ENCODE measurements at places on chromosomes 4 and X.

DNA sequence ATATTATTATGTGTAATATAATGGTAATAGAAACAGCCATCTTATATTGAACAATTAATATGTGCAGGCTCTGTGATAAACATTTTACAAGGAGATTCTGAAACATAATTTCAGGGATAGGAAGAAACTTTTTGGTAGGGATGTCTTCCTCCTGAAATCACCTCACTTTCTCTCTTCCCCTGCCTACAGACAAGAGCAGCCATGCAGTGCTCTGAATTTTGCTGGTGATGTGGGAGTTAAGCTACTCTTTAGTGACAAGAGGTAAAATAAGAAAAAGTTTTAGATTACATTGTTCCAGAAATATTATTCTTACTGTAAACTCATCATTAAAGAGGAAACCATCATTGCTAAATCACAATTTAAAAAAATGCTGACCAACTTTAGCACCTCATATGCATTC, 36.1 kb downstream of the LARP7 start:
- ATAC-seq, result no peak

- no peak for ATAC-seq
Observed at GRCh38 chr4:88240297-88240714, 44.1 kb downstream of the PPM1K start.

- ATAC-seq, result no peak
Observed at GRCh38 chr4:5709207-5709575, 832 bp upstream of the EVC2 start.

DNA sequence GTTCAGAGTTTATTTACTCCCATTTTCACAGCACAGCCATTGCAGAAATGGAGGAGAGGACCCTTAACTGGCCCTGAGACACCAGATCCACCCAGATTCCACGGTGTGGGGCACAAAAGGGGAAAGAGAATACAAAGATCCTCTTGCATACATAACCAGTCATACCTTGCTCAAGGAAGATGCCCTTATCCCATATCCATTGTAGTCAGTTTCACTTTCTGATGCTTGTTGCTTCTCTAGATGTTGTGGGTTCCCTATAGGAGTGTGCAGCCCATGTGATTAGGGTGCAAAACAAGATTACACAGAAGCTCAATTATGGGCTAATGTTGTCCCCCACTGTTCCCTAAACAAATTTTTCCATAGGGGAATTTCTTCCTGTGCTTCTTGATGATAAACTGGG, 1309.0 kb upstream of the PABPC4L start:
- ATAC-seq, result no peak

DNA sequence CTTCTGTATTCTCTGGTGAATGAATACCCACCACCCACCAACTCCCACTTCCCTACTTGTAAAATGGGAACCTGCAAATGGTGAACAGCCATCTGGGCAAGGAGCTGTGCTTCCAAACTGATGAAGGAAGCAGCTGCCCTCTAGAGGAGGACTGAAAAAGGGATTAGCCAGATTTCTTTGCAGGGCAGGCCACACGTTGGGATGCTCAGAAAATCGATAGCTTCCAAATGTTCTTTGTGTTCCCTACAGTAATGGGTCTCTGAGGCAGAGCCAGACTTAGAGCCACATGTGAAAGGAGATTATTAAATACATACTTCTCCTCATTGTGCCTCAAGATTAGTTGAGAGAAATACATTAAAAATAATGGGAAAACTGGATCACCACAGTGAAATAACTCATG, 39.3 kb upstream of the LPAR4 start:
- ATAC-seq, result no peak

DNA sequence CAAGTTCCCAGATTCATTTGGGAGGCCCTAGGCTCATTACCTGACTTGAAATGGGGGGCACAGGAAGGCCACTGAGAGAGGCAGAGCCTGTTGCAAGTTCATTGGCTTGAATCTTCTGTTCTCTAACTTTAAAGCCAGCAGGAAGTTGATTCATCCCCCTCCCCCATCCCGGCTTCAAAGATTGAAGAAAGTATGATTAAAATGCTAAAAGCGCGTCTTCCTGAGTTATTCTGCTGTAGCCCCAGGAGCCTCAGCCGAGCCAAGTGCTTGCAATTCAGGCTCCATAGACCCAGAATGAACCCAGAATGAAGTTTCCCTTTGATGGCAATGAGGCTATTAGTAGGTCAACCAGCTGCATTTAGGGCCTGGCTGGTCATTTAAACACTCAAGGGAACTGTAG, 14.7 kb downstream of the CHST7 start:
- peak; percentile 54 for ATAC-seq

DNA sequence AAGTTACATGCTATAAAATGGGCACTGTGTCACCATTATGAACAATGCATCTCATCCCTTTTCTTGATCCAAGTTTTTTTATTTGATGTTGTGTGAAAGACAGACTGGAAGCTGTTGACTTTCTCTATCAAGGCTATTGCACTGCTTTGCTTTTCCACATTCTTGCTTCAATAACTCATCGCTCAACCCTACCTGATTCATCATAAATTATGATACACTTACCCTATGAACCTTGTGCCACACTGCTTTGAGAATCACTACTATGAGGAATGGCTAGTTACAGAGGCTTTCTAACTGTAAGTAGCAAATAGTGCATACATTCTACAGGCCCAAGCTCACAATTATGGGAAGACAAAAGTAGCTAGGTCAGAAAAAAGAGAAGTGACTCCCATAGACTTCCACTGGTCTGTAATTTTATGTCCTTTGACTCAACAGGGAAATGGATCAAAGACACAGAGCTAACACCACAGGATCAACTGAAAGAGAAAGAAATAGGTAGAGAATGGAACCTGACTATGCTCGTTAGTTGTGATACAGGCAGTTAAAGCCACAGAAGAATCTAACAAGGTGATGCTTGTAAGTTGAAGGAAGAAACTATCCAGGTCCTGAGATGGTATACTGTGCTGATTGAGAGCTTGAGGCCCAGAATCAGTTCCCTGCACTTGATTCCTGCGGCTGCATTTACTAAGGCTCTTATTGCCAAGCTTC, 163.5 kb downstream of the PPP3CA start:
- ATAC-seq, result no peak

- ATAC-seq, result peak; percentile 43
Observed at GRCh38 chr4:10006601-10007435, 14.5 kb downstream of the SLC2A9 start.

- no peak for ATAC-seq
Observed at GRCh38 chr4:823761-824460, 2.0 kb downstream of the CPLX1 start.

GRCh38 chr4:37421614-37422013, 177.1 kb downstream of the NWD2 start:
- no peak for ATAC-seq

DNA sequence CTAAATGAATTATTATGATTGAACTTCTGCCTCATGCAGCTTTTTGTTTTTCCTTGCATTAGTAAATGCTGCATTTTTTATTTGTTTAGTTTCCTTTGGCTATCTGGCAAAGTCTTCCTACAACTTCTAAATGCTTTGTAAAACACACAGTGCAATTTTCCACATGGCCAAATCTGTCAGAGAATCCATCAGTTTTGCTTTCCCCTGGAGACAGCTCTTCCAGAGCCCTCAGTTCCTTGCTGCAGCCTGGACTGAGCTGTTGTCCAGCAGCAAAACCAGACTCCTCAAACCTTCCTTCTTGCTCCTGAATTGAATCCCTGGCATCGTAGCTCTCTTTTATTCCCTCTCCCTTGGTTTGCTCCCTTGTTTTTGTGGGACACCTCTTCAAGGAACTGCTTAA, 42.6 kb downstream of the MED28 start:
- ATAC-seq, result no peak

DNA sequence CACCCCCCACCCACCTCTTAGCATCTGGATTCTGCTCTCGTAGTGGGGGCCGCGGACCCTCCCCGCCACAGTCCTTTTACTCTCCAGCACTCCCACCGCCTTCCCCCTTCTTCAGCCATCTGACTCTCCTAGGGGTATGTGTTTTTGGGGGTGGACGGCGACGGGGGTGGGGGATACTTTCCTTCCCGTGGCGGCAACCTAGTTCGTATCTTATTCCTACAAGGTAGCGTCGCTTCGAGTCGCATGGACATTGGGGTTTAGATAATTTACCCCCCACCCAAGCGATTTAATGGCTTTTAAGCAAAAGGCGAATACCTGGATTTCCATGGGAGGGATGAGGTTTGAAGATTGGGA, 1.3 kb upstream of the BCORL1 start:
- ATAC-seq, result no peak

GRCh38 chr4:152578670-152579069, 42.8 kb upstream of the FBXW7 start:
- no peak for ATAC-seq

GRCh38 chr4:14952352-14952751, 49.9 kb upstream of the CPEB2 start:
- no peak for ATAC-seq

- ATAC-seq, result no peak
Observed at GRCh38 chrX:526295-527224, 104.0 kb upstream of the SHOX start.

- no peak for ATAC-seq
Observed at GRCh38 chr4:15006416-15007024, 4.2 kb downstream of the CPEB2 start.

GRCh38 chr4:124804584-124804983, 92.1 kb upstream of the ANKRD50 start:
- peak; percentile 40 for ATAC-seq

DNA sequence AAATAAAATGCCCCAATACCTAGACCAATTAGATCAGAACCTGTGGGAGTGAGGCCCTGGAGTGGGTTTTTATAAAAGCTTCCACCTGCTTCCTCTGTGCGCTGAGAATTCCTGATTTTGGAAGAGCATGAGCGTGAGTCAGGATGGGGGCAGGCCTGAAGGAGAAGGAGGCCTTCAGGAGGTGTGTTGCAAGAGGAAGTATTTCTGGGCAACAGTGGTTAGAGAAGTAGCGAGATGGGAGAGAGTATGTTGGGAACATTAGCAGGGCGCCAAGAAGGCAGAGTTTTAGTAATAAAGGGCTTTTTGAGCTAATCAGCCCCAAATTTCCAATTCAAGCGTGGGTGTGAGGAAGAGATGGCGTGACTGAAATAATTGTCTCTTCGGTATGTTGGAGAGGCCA, 349.8 kb downstream of the UNC5C start:
- no peak for ATAC-seq

DNA sequence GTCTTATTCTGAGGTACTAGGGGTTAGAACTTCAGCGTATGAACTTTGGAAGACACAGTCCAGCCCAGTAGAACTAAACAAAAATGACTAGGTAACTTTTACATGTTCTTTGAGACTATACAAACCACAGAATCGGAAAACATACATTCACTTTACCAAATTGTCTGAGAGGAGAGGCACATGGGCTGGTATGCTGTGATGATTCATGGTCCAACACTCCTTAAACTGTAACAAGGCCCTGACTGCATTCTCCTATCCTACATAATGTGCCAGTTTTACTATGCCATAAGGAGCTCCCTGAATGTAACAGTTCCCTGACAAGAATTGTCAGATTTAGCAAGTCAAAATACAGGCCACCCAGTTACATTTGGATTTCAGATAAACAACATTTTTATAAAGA, 640.0 kb downstream of the RAB28 start:
- ATAC-seq, result no peak

DNA sequence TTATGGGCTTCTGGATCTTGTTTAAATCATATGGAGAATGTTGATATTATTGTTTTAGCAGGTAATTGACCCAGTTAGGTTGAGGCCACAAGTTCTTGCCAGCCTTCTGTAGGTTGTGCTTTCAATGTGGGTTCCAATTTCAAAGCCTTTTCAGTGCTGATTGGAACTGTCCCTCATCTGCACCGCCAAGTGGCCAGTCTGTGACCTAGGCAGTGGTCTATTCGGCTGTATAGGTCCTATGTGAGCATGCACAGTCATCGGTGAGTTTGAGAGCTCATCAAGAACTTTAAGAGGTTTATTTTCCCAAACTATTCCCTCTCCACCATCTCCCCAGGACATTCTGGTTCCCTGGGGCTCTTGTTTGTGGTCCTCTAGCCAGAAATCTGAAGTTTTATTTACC, 35.7 kb downstream of the DDX53 start:
- no peak for ATAC-seq

- no peak for ATAC-seq
Observed at GRCh38 chr4:33189169-33189568, 2469.0 kb downstream of the PCDH7 start.

GRCh38 chr4:150155391-150155790, 77.1 kb downstream of the DCLK2 start:
- no peak for ATAC-seq

- no peak for ATAC-seq
Observed at GRCh38 chr4:127080141-127080540, 552.6 kb upstream of the INTU start.

GRCh38 chrX:139881572-139881971, 51.3 kb downstream of the ATP11C start:
- no peak for ATAC-seq

DNA sequence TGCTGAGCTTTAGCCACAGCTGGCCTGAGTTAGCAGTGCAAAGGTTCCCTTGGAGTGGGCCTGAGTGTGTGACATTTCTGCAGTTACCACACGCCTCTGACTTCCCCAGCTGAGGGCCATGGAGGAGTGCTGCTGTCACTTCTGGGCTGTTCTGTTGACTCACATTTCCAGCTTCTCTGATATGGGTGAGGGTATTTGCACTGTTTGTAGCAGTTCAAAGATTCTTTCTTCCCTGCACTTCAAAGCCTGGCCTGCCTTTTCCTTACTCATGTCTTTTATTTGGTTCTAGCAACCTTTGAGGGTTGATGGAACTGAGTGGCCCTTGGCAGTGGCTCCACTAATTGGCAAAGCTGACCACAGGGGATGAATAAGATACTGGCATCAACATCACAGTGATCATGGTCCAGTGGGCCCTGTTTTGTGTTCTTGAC, 26.4 kb upstream of the SCML1 start:
- no peak for ATAC-seq

DNA sequence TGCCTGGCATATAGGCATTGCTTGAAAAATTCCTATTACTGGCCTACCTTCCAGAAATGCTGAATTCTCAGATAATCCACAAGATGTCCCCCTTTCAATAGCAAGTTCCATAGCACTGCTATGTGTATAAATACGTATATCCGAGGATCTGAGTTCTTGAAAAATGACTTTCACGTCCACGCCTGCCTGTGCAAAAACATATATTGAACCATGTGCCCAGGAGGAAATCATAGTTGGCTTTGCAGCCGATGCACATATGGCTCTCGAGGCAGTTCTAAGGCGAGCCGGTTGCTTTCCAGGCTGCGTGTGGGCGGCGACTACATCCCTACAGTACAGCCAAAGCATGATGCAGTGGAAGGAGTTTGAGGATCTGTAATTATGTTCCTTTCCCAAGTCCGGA, 55.4 kb upstream of the ESX1 start:
- ATAC-seq, result no peak

- ATAC-seq, result no peak
Observed at GRCh38 chr4:25882226-25882625, 19.4 kb upstream of the SEL1L3 start.

DNA sequence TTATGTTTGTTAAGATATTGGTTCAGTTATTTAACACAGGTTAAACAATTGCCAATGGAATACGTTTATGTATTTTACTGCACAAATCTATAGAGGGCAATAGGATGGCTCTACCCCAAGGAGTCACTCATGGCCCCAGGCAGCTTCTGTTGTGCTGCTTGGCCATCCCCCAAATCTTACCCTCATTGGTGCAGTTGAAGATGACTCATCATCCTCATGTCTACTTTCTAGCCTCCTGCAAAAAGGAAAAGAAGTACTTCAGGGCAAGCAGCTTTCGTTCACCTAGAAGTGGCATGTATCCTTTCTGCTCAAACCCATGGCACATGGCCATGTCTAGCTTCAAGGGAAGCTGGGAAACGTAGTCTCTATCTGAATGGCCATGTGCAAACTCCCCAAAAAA, 14.2 kb downstream of the PHOX2B start:
- no peak for ATAC-seq
